ENCODE measurements at places on chromosomes 16 and 17. TPM values are rescaled to one million over a fixed set of nuclear protein-coding genes. Genes with fewer than 3 reads are reported as not detected.

GRCh38 chr17:2180768-2181167 is 122.8 kb downstream of the SMG6 start:
- ATAC-seq = no peak

DNA sequence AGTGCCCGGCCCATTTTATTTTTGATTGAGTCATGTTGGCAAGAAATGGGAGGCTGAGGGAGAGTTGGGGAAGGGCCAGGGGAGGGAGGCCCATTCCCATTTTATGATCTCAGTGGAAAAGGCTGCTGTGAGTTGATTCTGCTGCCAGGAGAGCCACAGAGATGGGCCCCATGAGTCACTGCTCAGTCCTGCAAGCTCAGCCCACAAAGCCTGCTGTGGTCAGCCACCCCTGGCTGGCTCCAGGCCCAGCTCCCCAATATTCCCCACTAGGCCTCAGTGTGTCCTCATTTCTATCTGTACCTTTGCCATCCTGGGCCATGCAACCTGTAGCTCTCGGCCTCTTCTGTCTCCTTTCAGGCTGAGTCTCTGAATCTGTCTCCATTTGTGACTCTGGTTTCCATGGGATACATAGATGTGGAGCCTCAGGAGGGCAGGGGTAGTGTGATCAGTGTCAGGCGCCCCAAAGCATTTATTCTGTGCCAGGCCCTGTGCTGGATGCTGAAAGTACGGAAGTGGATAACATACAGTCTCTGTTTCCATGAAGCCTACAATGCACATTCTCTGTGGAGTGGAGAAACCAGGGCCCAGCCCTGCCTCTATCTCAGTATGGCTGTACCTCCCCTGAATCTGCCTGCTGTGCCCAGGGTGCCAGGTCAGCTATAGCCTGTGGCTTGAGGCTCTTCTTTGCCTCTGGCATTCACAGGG is 1.9 kb upstream of the PLEKHG4 start:
- peak; percentile 23 for ATAC-seq

DNA sequence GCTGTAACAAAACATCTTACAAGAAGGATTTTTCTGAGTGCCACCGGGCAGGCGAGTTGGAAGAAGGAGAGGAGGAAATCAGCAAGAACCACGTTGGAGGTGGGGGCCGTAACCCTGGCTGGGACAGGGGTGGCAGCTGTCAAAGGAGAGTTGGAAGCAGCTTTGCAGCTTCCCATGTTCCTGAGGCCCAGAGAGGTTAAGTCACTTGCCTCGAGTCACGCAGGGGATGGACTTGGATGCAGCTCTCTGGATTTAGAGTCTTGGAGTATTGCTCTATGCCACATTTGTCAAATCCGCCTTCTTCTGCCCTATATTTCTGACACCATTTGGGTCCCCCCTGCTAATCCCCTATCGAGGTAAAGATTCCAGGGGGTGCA is 83.0 kb upstream of the CIBAR2 start:
- no peak for ATAC-seq

DNA sequence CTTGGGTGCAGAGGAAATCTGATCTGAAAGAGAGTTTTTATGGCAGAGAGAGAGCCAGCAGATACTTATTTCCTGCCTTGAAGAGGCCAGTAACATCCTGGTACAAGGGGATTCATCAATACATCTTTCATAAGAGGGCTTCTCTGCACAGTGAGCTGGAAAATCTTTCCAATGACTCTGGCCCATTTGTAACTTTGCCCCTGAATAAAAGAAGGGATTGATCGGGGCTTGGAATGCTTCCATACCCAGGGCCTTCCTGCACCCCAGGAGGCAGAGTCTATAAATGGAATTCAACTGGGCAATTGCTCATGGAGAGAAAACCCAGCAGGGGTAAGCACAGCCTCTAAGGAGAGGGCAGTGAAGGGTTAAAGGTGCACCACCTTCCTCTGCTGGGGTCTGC is 163.3 kb downstream of the XYLT1 start:
- ATAC-seq = no peak

DNA sequence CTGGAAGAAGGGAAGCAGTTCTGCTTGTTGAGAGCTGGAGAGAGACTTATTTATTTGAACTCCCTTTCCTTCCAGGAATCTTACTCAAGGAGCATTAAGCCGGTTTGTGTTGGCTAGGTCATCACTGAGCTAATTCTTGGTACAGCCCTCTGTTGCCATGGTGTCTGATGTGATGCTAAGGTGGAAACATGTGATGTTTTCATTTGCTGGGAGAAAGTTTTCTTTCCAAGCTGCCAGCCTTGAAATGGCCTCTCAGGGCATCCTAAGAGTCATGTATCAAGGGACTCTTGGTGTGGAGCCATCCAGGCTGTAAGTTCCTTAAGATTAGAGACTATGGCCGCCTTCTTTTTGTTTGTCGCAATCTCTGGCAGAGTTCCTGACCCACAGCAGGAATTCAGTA is 4.2 kb downstream of the PSKH1 start:
- peak; percentile 47 for ATAC-seq

- peak; percentile 40 for ATAC-seq
These were observed 166.1 kb downstream of the PRKCA start for GRCh38 chr17:66468241-66469087.

- ATAC-seq = peak; percentile 74
These were observed 1.7 kb downstream of the IL4R start for GRCh38 chr16:27315333-27316037.

DNA sequence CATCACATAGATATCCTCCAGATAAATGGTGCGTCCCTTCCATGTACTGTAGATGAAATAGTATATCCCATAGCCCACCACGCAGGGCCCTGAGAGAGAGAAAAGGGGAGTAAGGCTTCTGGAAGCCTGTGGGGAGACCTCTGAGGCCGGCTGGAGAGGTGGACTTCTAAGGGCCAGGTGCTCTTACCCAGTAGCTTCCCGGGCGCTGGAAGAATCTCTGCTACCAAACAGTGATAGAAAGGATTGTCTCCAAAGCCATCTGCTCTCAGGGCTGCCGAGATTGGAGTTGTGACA is 718 bp downstream of the SAT2 start:
- ATAC-seq = peak; percentile 3

- ATAC-seq = no peak
These were observed 5.1 kb downstream of the RGS9 start for GRCh38 chr17:65142247-65142646.

The KRTAP2-3 gene
- total RNA-seq = not detected

The NTN1 gene
- total RNA-seq = 9.1 TPM

The TEKT1 gene
- not detected for total RNA-seq

The GNG13 gene
- total RNA-seq = not detected
